ENCODE measurements at places on chromosomes 2 and 18.

- no peak for DNase-seq
Observed at GRCh38 chr2:197805715-197806633, 1.6 kb downstream of the PLCL1 start.

- DNase-seq, result no peak
Observed at GRCh38 chr18:56358608-56359280, 279.6 kb downstream of the TXNL1 start.

- DNase-seq, result no peak
Observed at GRCh38 chr2:119202610-119203310, 20.9 kb upstream of the STEAP3 start.

- DNase-seq, result no peak
Observed at GRCh38 chr2:191696966-191697365, 19.0 kb downstream of the NABP1 start.

- DNase-seq, result no peak
Observed at GRCh38 chr2:124547700-124548099, 522.6 kb downstream of the CNTNAP5 start.

GRCh38 chr2:230640540-230641011 lies 72.1 kb upstream of the CAB39 start:
- DNase-seq, result no peak

- DNase-seq, result no peak
Observed at GRCh38 chr2:107258531-107259407, 372.8 kb upstream of the ST6GAL2 start.

DNA sequence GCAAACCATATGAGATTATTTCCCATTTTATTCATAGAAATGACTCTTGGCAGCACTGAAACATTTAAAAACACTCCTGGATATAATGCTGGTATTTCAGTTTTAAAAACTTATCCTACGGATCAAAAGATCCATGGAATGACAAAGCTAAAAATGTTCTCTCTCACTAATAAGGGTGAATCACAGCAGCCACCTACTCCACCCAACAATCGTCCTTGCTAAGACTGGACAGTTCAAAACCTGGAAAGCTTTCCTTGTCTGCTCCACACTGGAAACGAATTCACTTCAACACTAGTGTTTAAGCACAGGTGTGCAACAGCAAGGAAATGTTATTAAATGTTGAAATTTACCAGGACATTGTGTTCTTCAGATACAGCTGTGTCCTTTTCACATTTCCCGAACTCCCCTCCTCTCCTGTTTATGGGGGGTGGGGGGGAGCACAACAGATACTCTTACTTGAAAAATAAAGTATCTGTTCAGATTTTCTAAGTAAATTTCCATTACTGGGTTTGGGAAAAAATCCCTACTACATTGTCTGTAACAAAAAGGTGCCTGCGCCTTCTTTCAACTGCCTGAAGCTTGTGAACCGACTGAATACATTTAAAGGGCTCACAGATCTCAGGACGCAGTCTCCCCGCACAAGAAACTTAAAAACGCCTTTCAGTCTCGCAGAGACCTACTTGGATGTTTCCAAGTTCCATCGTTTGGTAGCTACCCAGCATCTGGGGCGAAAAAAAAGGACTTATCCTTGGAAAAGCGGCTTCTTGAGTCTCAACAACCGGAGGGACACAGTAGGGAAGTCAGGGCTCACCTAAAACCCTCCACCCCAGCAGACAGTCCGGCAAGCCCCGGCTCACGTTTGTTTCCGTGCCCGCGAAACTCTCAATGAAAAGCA lies 1.3 kb downstream of the YWHAQ start:
- no peak for DNase-seq

GRCh38 chr18:63801343-63801742 lies 26.1 kb downstream of the SERPINB7 start:
- DNase-seq, result no peak

- DNase-seq, result no peak
Observed at GRCh38 chr18:28134774-28135173, 42.2 kb downstream of the CDH2 start.

GRCh38 chr2:204850581-204850980 lies 305.3 kb downstream of the PARD3B start:
- DNase-seq, result no peak

DNA sequence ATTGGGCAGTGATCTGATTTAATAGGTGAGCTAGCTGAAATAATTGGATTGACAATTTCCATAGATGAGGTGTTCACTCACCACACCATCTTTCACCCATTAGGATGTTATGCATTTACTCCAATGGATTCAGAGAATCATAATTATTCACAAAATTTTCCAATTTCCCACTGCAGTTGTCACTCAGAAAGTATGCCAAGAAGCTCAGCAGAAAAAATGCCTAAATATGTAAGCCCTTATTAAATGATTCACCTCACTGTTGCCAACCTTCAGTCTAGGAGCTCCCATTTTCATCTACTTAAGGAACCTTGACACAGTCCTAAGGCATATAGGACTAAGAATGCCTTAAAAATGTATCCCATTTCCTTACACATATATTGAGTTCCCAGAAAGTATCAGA lies 94.3 kb downstream of the MBD2 start:
- no peak for DNase-seq

GRCh38 chr18:79402977-79403722 lies 7.4 kb downstream of the NFATC1 start:
- no peak for DNase-seq

DNA sequence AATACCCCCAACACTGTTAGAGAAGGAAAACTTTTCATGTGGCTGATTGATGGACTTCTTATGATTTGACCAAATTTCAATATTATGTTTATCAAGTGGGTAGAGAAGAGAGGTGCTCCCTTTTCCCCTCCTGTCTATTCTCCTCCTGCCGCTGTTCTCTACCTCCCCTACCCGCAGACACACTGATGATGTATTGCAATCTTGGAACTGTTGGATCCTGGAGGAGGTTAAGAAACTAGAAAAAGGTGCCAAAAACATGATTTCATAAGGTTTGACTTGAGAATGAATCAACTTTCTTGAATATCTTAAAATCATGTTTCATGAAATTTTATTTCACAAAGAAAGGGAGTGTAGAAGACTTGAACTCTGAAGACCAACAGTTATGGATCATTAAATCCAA lies 125.8 kb downstream of the MEIS1 start:
- no peak for DNase-seq

- DNase-seq, result no peak
Observed at GRCh38 chr18:42196651-42197050, 241.6 kb downstream of the PIK3C3 start.

DNA sequence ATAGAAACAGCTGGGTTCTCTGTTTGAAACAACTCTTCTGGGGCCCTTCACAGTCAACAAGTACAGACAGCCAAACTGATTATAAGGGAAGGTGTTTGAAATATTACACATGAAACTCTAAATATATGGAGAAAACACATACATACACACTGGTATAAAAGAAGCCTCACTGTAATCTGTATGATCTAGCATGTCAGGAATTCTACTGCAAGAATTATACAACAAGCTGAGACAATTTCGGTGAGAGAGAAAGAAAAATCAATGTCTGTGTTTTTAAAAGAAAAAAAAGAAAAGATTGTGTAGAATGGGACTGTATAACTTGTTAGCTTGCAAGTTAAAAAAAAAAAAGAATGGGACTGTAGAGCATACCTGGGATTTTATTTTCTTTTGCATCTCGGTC lies 26.3 kb downstream of the IRS1 start:
- no peak for DNase-seq

DNA sequence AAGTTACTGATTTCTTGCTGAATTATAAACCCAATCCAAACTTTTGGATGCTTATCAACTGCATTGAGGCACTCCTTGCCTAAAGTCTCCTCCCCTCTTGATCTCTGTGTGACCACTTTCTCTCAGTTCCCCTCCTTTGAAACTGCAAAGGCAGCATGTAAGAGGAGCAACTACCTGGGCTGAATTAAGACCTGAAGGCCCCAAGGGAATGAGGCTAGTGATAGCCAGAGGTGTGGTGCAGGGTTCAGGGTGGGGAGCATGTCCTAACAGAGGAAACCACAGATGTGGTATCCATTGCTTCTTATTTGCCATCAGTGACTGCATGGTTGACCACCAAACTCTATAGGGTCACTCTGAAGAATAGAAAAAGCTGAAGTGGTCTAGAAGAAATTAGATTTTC lies 557.9 kb downstream of the TNS1 start:
- no peak for DNase-seq

- DNase-seq, result no peak
Observed at GRCh38 chr2:71608034-71608433, 154.7 kb downstream of the DYSF start.

- no peak for DNase-seq
Observed at GRCh38 chr2:69689466-69689865, 45.9 kb upstream of the AAK1 start.

Data from activated gamma-delta T cell treated with Interleukin-2 at 50 U/mL for 16 hours (primary cell).